ENCODE measurements at places on chromosomes 16 and 17. TPM values are rescaled to one million over a fixed set of nuclear protein-coding genes. Genes with fewer than 3 reads are reported as not detected.

NDUFB10 gene
- 153 TPM for total RNA-seq

KRT24 gene
- total RNA-seq: 2.4 TPM

RAI1 gene
- 38.0 TPM for total RNA-seq

GRCh38 chr16:7998789-7999453, 591.4 kb downstream of the TMEM114 start:
- DNase-seq: no peak

- no peak for DNase-seq
These were observed 202.0 kb downstream of the C16orf78 start for GRCh38 chr16:49575346-49576172.

- DNase-seq: no peak
These were observed 98.0 kb downstream of the KPNA2 start for GRCh38 chr17:68133346-68134045.

All from Calu3 (cell line).